ENCODE measurements at places on chromosomes 12 and 14.

GRCh38 chr12:51922146-51922545 lies 14.8 kb downstream of the ACVRL1 start:
- no peak for DNase-seq

DNA sequence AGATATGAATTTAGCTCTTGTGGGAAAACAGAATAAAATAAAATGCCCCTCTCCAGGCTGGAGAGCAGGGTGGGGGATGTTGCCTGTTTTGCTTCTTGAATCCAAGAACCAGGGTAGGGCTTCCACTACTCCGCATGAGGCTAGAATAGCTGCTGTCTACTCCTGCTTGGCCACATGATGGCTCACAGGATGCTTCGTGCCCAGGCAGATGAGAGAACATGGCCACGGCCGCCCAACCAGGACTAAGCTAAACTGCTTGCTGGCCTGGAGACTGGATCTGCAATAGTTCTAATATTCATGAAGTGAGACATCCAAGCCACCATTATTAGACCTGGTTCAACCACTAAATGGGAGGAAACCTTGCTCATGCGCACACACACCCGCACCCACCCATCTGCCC lies 122.2 kb upstream of the METAP2 start:
- no peak for DNase-seq

DNA sequence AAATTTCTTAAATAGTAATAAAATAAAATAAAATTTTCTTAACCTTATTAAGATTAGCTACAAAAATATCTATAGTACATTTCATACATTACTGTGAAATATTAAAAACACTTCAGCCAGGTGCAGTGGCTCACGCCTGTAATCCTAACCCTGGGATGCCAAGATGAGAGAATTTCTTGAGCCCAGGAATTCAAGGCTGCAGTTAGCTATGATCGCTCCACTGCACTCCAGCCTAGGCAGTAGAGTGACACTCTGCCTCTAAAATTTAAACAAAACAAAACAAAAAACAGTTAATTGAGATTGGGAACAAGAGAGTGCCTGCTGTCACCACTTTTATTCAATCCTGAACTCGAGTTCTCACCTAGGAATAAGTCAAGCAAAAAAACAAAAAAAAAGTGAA lies 95.0 kb upstream of the CPNE8 start:
- no peak for DNase-seq

- no peak for DNase-seq
These were observed 47.4 kb upstream of the PARP11 start for GRCh38 chr12:3920351-3921150.

GRCh38 chr14:103329401-103330347 lies 4.4 kb upstream of the EIF5 start:
- no peak for DNase-seq

GRCh38 chr12:102021540-102022246 lies 40.1 kb downstream of the WASHC3 start:
- DNase-seq = no peak

GRCh38 chr14:39025250-39025809 lies 77.7 kb downstream of the SEC23A start:
- no peak for DNase-seq

GRCh38 chr14:102951799-102952198 lies 29.3 kb downstream of the AMN start:
- no peak for DNase-seq

- DNase-seq = no peak
These were observed 9.8 kb upstream of the IFNG start for GRCh38 chr12:68169213-68169889.

GRCh38 chr12:3293446-3294161 lies 197.4 kb upstream of the PRMT8 start:
- no peak for DNase-seq

DNA sequence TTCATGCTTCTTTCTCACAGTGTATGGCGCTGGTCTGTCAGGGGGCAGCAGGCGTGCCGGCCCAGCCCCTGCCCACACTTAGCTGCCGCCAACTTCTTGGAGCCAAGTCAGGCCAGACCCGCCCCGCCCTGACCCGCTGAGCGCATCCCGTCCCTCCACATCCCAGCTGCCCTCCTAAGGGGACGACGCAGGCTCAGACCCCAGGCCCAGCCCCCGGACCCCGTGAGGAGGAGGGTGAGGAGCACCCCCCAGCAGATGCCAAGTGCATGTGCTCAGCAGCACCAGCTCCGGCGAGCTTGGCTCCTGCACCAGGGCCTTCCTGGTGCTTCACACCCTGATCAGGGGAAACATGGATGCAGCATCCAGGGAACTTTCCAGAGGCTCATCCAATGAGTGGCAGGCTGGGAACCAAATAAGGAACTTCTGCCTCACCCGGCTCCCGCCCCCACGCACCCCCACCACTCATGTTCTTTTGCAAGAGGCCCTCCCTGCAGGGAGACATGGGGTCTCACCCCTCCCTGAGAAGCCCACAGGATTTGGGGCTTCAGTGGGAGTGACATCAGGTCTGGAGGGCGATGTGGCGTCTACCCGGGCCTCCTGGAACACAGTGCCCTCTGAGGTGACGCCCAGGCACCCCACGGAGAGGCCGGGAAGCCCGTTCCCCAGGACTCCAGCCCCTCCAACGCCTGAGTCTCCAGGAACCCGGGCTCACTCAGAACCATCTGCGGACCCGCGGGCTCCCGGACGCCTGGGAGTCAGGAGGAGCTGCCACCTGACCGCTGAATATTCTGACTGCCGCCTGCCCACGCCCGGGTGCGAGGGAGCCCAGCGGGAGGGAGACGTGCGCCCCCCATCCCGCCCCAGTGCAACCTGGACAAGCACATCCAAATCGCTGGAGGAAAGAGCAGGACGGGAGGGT lies 70.0 kb upstream of the GALNT9 start:
- no peak for DNase-seq

GRCh38 chr14:25231004-25231403 lies 181.1 kb upstream of the STXBP6 start:
- no peak for DNase-seq

- DNase-seq = no peak
These were observed 27.2 kb downstream of the RNFT2 start for GRCh38 chr12:116765271-116765670.

GRCh38 chr14:78488938-78489337 lies 318.8 kb downstream of the NRXN3 start:
- no peak for DNase-seq

- no peak for DNase-seq
These were observed 27.0 kb downstream of the SLCO1C1 start for GRCh38 chr12:20722142-20722541.

DNA sequence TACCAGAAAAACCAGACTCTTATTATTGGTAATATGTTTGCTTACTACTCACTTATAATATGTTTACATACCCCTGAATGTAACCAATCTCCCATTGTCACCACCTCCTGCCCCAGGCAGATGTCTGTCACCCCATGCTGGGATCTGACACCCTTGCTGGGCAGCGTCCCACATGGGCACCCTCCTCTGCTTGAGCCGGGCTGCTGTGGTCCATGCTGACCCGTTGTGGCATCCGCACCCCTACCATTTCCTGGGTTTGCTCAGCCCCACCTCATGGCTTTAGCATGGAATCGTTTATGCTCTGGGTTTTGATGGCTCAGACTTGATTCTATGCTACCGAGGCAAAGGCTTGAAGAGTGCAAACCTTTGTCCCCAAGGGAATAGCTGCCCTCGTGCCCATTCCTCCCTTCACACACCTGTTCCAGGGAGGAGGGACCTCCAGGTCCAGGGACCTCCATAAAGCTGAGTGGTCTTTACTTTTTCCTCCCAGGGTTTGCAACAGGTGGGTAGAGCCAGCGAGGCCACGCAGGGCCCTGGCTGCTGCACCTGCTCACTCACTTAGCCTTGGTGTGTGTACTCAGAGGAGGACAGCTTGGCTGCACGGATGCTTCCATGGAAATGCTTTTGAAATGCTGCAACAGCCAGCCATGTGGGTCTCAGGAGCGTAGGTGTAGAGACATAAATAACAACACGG lies 68.7 kb downstream of the PRMT8 start:
- no peak for DNase-seq

- DNase-seq = no peak
These were observed 20.3 kb downstream of the SYNE3 start for GRCh38 chr14:95496111-95496681.

DNA sequence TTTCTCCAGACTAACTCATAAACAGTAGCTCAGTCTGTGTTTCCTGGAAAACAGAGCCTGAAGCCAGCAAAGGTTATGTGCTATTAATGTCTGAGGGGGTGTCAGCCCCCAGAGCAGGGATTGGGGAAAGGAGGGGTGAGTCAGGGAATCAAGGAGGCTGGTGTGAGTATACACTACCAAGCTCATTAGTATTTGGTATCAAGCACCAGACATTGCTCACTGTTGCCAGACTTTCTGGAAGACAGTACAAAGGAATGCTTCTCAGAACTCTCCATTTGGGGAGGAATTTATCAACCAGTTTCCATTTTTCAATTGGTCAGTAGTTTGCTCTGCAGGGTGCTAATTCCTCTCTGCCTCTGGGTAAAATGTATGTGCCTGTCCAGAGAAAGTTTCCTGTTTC lies 443.4 kb downstream of the GLT1D1 start:
- no peak for DNase-seq

- DNase-seq = no peak
These were observed 1277.6 kb downstream of the AACS start for GRCh38 chr12:126342866-126343265.

DNA sequence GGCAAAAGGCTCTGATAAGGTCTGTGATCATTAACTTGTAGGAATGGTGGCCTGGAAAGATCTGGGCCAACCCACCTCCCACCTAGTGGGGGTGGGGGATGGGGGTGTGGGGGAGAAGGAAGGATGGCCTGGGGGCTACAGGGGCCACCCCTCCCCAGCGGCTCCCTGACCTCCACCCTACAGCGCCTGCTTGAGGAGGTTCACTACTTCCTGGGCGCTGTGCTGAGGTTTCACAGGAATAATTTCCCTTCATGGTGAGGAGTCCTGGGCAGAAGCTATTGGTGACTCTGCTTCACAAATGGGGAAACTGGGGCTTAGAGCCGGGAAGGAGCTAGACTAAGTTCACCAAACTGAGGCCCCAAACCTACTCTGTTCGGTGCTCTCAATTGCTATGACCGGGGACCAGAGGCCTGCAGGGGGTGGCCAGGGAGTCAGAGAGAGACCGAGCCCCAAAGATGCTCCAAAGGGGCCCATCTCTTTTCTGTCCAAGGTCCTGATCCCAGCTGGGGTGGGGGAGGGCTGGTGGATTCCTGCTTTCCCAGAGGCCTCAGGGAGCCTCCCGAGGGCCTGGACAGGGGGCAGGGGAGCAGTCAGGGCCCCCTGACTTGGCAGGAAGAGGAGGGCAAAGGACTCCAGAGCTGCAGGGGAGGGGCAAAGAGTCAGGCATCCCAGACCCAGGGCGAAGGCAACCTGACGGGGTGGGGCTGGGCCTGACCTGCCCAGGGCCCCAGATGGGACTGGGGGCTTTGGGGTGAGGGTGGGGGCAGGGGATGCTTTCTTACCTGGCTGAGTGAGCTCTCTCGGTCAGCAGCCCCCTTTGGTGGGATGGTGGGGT lies 1.7 kb downstream of the HNF1A start:
- no peak for DNase-seq

- DNase-seq = no peak
These were observed 39.4 kb downstream of the SH2B3 start for GRCh38 chr12:111444925-111445725.

- no peak for DNase-seq
These were observed 318.6 kb upstream of the DIO3 start for GRCh38 chr14:101242442-101243385.

DNA sequence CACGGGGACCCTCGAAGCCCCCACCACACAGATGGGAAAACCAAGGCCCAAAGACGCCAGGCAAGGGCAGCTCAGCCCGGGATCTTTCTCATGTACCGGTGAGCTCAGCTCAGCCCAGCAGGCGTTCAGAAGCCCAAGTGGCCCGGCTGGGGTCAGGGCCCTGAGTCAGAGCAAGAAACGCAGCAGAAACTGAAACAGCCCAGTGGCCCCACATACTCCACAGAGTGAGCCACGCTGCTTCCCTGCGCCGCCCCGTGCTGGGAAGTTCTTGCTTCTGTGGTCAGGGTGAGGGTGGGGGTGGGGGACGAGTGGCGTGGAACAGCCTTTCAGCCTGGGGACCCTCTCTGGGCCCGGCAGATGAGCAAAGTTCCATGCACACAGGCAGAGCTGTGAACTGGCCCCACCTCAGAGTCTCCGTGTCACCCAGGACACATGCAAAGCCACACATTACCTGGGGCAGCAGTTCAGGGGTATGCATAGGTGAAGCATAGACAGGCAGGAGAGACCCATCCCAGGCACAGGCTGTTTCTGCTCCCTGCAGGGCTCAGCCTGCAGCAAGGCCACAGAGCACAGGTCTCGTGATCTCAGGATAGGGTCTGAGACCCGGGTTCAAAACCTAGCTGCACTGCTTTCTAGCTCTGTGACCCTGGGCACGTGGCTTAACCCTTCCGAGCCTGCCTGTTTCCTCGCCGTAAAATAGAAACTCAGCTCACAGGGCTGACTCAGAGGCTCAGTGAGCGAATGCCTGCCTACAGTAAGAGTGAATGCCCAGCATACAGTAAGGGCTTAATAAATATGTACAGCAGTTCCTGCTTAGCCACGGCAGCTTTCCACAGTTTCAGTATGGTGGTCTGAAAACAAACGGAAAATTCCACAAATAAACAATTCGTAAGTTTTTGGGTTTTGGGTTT lies 21.6 kb downstream of the NCOR2 start:
- no peak for DNase-seq

DNA sequence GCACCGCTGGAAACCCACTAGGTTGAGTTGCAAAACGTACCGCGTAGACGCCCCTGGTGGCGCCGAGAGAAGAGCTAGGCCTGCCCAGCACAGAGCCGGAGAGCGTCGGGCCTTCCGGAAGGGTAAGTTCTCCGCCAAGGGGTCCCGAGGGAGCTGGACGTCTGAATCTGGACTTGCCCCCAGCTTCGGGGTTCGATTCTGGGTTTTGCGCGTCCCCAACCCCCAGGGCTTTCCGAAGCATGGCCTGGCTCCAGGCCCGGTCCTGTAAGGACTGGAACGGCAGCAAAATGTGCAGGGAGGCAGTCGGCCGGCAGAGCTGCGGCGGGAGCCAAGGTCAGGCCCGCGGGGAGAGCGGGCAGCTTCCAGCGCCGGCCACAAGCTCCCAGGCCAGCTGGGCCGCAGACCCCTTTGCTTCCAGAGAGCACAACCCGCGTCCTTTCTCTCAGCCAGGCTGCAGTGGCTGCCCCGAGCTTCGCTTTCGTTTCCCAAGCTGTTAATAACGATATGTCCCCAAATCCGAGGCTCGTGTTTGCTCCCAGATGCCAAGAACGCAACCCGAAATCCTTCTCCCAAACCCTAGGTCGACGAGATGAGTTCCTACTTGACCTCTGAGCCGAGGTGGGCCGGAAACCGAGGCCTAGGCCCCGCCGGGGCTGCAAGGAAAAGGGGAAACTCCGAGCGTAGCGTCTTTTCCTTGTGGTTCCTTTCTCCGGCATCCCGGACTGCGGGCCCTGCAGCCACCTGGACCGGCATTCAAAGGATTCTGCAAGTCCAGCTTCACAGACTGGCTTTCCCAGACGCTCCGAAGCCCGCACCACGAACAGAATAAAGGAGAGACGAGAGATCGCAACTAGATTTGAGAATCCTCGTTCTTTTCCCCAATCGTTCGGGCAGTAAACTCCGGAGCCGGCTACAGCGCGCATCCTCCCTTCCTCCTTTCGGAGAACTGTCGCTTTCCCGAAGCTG lies 3.2 kb upstream of the TBX5 start:
- DNase-seq = no peak

GRCh38 chr14:56127156-56127555 lies 8.9 kb downstream of the PELI2 start:
- DNase-seq = no peak

- no peak for DNase-seq
These were observed 12.6 kb downstream of the CFL2 start for GRCh38 chr14:34701808-34702207.

Data from NCI-H446 treated with DMSO at 0.1 percent for 48 hours (cell line).